Tibial nerve (tissue), 4 donors: ENCODE measurements at places on chromosomes 4 and X. TPM values are rescaled to one million over a fixed set of nuclear protein-coding genes. Genes with fewer than 3 reads are reported as not detected.

DNA sequence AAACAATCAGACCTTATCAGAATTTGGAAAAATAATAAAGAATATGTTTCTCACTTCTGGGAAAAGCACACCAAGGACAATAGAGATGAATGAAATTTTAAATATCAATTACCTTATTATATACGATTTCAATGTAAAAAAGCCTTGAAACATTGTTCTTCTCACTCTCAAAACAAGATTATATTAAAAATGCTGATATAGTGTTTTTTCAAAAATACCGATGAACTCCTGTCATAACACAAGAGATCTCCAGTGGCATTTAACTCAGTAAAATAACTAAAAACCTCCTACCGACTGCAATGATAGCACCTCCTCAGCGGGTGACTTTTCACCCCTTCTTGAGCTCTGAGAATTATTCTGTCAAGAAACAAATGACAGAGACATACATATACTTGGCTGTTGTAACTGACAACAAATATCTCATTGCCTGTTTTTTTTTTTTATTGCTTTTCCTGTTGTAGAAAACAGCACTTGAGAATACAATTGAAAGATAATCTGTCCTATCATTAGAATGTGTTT is 1237.3 kb downstream of the C4orf33 start:
- no peak for DNase-seq

DNA sequence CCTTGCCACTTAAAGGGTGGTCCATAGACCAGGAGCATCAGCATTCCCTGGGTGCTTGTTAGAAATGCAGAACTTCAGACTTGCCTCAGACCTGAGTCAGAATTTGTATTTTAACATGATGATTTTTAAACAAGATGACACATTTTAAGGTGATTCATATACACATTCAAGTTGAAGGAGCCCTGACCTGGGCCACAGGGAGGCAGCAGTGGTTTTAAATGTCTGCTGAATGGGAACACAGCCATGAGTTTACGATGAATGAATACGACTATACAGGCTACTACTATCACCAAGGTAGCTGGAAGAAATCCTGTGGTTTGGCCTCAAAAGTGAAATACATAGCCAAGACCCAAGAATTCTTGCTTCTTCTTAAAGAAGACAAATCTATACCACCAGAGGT is 2.9 kb downstream of the HDAC8 start:
- no peak for DNase-seq

- no peak for DNase-seq
These were observed 706 bp downstream of the DUSP9 start for GRCh38 chrX:153647461-153648357.

GRCh38 chrX:15384304-15384703 is at the start of gene VEGFD:
TSS of gene VEGFD (minus strand) at chrX:15384413. CDS start at chrX:15383946, 467 bp downstream.
- DNase-seq = no peak

DNA sequence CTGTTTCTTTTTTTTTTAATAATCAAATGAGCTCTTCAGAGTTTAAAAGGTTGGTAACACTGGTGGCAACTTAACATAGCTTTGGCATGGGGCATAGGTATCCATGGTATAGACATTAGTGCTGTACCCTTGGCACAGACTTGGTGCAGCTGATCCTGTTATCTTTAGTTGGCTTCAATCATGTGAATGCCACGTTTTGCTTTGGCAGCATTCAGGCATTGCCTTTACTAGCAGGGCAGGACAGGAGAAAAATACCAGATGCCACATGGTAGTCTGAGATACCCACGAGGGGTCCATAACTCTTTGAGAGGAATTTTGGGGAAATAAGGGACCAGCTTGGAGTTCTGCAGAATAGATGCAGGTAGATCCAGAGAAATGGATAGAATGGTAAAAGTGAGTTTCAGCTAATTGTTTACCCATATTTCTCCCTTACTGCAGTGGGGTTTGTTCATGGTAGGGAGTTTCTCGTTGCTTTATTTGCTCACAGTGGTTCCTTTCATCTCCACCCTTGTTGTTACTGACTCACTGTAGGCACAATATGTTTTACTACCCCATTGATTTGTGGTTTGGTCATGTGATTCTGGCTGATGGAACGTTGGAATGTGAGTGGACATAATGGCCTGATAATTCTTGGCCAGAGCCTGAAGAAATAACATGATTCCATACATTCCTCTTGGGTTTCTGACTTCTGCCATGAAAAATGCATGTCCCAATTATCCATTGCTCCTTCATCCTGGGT is 342.7 kb downstream of the GLUD2 start:
- no peak for DNase-seq

DNA sequence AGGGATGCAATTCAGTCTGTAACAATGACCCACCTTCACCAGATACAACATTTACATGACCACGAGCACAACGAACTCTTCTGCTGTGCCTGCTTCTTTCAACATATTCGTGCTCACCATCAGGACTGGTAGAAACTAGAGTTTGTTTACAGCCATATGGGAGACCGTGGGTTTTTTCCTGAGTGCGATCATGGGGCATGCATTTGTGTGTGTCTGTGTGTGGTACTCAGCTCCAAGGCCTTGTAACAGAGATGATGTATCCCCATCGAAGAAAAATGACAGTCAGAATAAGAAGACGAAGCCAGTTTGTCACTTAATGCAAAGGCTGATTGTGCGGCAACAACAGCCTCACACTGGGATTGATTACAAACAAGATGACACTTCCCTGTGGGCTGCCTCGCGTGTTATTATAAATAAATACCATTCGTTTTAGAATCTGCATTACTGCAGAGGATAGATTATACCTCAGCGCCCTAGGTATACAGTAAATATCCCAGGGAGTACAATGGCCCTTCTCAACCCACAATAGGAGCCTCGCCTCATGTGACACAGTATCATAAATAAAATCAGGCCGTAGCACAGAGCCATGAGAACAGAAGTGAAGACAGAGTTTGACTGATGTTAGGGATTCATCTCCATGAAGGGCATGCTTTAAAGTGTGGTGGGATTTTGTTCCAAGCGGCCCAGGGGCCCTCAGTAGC is 97.3 kb upstream of the NOCT start:
- DNase-seq = no peak

Gene ANKRD50
- 20.4 TPM for total RNA-seq

DNA sequence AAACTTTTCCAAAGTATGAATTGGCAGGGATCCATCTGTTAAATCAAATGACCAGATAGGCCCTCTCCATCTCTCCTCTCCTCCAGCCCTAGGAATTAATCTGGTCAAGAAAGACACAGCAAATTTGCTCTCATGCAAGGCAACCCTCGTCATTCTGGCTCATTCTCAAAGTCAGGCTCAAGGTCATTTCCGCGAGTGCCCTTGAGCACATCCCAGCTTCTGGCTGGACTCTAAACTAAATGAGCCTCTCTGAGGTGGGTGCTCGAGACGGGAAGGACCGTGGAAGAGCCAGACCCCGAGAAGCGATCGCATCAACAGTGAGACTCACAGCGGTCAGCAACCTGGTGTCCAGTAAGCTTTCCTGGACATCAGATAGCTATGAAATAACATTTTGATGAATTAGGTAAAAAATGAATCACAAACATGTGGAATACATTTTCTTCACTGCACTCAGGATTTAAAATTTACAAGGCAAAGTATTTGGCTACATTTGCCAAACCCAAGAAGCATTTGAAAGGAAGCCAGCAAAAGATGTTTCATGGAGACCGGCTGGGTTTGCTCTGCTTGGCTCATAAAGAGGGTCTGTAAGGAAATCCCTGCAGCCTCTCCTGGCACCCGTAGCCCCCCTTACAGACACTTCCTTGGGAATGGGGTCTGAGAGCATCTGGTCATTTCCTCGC is 121.0 kb downstream of the ENPP6 start:
- DNase-seq = no peak

- peak; percentile 26 for DNase-seq
These were observed 109.6 kb downstream of the NHSL2 start for GRCh38 chrX:72020204-72020603.
